ENCODE measurements at places on chromosomes 16 and 17. TPM values are rescaled to one million over a fixed set of nuclear protein-coding genes. Genes with fewer than 3 reads are reported as not detected.

DNA sequence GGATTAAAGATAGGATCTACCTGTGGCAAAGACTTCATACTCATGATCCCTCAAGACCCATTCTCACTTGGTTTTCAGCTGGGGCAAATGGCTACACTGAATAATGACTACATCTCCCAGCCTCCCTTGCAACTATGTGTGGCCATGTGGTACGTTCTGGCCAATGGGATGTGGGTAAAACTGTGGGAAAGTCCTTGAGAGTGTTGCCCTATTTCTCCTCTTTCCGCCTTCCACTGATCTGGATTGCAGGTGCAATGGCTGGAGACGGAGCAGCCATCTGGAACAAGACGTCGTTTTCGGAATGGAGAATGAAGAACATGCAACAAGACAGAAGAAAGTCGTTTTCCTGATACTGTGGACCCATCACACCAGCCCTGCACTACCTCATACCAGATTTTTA is 48.5 kb downstream of the HAPSTR1 start:
- no peak for DNase-seq

The AOC3 gene
- polyA plus RNA-seq = 11.8 TPM

DNA sequence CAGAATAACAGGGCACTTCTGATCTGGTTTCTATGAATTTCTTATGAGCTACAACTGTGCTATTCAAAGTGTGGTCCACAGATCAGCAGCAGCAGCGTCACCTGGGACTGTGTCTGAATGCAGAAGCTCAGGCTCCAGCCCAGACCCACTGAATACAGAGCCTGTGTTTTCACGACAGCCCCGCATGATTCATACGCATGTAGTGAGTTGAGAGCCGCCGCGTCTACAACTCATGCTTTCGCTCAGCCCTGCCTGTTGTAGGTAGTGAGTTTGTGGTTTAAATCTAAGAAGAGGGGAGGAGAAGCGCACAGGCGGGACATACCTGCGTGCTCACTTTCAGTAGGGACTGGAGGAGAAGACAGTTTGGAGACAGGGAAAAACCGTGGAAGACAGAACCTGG is 28.5 kb upstream of the ELAC2 start:
- DNase-seq = no peak

DNA sequence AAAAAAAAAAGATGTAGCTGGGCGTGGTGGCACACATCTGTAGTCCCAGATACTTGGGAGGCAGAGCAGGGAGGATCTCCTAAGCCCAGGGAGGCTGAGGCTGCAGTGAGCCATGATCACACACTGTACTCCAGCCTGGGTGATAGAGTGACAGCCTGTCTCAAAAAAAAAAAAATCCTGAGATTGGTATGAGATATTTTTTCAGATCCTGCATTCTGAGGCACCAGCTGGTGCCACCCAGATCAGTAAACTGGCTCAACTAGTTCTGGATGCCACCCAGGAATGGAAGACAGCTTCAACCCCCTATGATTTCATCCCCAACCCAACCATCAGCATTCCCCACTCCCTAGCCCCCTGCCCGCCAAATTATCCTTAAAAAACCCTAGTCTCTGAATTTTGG is 7.1 kb upstream of the GJC1 start:
- no peak for DNase-seq

The CES1 gene
- 4.0 TPM for polyA plus RNA-seq

DNA sequence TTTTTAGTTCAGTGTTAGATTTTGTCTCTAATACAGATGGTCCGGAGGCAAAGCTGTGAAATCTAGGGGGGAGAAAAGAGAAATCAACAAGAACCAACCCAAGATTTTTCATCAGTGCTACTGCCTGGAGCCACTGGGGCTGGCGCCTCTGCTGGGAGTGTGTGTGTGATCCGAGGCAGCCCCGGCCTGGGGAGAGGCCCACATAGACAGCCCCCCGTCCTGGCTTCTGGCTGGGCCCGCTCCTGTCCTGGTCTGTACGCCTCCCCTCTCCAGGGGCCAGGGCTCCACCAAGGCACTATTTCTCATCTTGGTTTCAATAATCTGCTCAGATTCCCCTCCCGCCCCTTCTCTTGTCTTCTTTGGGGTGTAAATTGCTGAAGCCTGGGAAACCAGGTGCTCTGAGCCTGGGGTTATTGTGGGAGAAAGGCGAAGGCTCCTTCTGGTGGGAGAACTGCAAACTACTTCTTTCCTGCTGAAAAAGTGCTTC is 7.8 kb downstream of the BAHCC1 start:
- DNase-seq = no peak
